ENCODE measurements at places on chromosomes 3 and 15. TPM values are rescaled to one million over a fixed set of nuclear protein-coding genes. Genes with fewer than 3 reads are reported as not detected.

GRCh38 chr3:124562769-124563168, 167.5 kb upstream of the UMPS start:
- no peak for DNase-seq

GRCh38 chr3:129441215-129441614, 1.2 kb downstream of the IFT122 start:
- no peak for DNase-seq

DAZL gene
- not detected for total RNA-seq

DNA sequence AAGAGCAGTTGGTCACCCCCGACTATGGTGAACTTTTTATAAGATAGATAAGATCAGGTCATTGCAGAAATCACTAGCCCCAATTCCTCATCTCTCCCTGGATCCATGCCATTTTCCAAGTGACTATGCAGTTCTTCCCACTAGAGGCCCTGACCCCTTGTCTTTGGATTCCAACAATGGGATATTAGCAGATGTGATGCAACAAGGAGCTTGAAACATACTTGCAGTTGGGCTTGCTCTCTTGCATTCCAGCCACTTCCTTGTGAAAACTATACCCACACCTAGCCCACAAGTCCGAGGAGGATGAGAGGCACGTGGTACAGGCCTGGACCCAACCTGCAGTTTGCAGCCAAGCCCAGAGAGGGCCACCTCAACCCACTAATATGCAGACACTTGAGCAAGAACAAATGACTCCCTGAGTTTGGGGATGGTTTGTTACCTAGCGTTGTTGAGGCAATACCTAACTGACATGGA, 60.6 kb downstream of the SUCLG2 start:
- DNase-seq, result no peak

TMEM207 gene
- not detected for total RNA-seq

GRCh38 chr15:101055411-101055810, 136.3 kb downstream of the LRRK1 start:
- no peak for DNase-seq

MYEF2 gene
- 31.3 TPM for total RNA-seq
